Muscle of leg (tissue), 16 donors: ENCODE measurements at places on chromosomes 13 and 19.

DNA sequence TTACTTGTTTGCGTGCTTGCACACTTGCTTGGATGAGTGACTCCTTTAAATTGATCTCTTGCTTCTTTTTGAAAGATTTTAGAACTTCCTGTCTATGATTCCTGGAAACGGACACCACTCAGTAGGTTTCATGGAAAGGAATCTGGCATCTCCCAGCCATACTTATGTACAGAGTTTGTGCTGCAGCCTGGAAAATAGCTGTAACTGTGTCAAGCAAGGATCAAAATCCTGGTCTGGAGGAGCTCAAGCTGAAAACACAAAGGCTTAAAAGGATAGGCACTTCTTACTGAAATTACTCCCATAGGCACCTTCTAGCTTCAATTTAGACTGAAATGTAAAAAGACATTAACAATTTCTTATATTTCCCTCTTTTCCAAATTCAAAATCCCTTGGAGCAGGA is 1.4 kb upstream of the FREM2 start:
- peak; percentile 20 for DNase-seq

GRCh38 chr13:45951724-45952123 is 100.2 kb upstream of the SIAH3 start:
- DNase-seq = no peak

DNA sequence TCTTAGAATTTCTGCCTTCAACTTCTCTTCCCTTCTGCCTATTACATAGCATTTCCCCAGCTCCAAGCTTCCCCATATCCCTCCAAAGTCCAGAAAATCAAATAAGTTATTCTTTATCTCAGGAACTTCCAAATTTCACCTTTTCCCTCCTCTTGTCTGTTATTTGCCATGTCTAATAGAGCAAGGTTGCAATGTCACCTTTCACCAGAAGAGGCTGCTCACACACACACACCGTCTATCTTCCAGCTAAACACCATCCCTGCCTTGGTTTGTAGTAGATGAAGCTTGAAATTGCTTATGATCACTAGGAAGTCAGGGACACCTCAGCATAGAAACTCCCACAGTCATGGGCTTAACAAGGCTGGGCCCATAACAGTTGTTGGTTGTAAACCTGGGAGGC is 48.4 kb downstream of the ZNRF4 start:
- no peak for DNase-seq

DNA sequence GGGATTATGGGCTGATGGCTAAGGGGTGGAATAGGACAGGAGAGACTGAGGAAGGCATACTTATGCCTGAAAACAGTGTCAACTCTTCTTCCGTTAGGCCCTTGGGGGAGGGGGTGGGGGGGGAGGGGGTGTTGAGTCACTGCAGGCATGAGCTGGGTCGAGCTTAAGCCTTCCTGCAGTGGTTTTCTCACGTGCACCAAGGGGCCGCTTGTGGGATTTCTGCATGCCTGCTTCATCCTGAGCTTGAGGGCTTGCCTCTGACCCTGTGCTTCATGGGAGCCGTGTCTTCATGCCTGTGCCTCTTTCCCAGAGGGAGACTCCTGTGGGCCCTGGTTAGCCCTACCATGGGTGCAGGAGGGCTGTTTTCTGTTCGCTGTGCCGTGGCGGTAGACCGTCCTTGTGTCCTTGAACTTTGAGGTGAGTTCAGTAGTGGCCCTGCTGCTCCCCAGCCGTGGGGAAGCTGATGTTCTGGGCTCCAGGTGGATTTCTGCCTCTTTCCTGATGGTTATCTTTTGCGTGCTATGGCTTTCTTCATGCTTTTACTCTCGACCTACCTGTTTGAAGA is 186.1 kb downstream of the PCCA start:
- DNase-seq = no peak

- DNase-seq = no peak
Measured at GRCh38 chr13:34401696-34402095, 540.4 kb upstream of the NBEA start.

- no peak for DNase-seq
Measured at GRCh38 chr13:21595546-21595822, 8.5 kb downstream of the MICU2 start.

- DNase-seq = no peak
Measured at GRCh38 chr19:49067554-49067953, 2.9 kb upstream of the NTF4 start.

GRCh38 chr19:54252243-54252642 is 4.8 kb downstream of the LILRB5 start:
- no peak for DNase-seq

DNA sequence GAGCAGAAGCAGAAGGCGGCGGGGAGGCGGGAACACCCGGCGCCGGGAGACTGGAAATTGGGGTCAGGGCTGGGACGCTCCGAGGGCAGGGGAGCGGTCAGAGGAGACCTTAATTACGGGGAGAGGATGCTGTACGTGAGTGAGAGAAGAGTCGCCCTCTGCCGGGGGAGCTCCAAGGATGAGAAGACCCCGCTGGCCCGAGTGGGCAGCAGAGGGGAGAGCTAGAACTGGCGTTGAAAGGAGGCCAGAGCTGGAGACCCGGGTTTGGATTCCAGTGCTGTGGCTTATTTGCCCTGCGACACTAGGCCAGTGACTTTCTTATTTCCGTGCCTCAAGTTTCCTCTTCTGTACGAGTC is 536 bp downstream of the FAM32A start:
- peak; percentile 58 for DNase-seq

GRCh38 chr19:13629687-13630357 is 123.5 kb upstream of the CACNA1A start:
- DNase-seq = no peak

DNA sequence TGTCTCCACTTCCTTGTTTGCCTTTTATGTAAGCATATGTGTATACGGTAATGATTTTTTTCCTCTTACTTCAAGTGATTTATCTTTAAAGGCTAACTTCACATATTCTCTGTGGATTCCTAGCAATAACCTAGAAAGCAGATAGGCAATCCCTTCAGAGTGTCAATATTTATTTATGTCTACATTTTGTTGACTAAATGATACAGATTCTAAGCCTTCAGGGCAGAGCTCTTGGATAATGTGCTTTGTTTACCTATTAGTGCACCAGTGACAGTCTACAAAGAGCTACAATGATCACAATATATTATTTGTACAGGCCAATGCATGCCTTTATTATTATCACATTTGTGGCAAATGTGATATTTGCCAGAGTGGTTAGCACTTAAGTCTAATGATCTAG is 406.2 kb downstream of the EFNB2 start:
- DNase-seq = no peak

DNA sequence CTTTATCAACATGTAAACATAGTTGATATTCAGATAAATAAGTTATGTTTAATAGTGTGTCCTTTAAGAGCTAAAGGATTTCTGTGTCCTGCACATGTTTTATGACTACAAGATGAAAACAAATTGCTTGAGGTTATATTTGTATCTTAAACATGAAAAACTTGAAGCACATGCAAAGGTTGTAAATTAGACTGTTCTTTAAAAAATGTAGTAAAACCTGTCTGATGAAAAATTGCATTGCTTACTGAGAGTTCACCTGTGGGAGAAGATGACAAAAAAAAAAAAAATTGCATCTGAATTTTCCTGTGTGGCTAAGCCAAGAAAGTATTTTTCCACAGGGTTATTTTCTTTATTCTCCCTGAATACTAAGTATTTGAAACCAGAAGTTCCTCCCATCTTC is 25.7 kb upstream of the LMO7 start:
- no peak for DNase-seq

GRCh38 chr13:23753458-23753857 is 135.7 kb downstream of the MIPEP start:
- peak; percentile 76 for DNase-seq

- no peak for DNase-seq
Measured at GRCh38 chr13:94198681-94199080, 280.8 kb downstream of the DCT start.

- no peak for DNase-seq
Measured at GRCh38 chr13:78602561-78603239, 652 bp downstream of the POU4F1 start.

DNA sequence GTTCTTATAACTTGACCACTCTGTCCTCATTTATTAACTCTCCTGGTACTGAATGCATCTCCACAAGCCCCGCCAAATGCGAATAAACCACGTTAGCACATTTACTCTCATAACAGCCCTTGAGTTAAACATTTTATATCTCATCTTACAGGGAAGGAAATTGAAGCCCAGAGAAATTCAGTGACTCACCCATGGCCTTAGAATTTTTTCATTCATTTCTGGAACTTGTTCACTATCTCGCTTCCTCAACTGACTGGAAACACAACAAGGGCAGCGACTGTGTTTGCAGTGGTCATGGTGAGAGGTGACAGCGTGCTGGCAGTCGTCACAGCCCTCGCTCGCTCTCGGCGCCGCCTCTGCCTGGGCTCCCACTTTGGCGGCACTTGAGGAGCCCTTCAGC is 39.5 kb downstream of the SERP2 start:
- no peak for DNase-seq

GRCh38 chr13:24671386-24672113 is 8.7 kb upstream of the ATP12A start:
- peak; percentile 84 for DNase-seq

DNA sequence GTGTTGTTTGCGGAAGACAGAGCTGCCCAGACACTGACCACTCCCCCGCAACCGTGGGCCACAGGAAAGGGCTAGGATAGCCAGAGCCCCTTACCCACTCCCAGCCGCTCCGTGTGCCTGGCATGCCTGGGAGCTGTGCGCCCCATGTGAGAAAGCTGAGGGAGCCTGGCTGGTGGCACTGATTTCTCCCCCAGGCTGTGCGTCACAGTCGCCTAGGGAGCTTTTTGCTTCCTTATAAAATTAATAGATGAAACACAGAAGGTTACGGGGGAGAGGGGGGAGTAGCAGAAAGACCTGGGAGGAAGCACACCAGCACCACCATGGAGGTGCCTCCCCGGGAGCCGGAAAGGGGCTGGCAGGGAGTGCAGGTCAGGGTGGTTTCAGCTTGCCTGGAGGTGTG is 24.7 kb downstream of the DPF1 start:
- no peak for DNase-seq

GRCh38 chr13:36074659-36075058 is 56.5 kb downstream of the DCLK1 start:
- DNase-seq = peak; percentile 97

DNA sequence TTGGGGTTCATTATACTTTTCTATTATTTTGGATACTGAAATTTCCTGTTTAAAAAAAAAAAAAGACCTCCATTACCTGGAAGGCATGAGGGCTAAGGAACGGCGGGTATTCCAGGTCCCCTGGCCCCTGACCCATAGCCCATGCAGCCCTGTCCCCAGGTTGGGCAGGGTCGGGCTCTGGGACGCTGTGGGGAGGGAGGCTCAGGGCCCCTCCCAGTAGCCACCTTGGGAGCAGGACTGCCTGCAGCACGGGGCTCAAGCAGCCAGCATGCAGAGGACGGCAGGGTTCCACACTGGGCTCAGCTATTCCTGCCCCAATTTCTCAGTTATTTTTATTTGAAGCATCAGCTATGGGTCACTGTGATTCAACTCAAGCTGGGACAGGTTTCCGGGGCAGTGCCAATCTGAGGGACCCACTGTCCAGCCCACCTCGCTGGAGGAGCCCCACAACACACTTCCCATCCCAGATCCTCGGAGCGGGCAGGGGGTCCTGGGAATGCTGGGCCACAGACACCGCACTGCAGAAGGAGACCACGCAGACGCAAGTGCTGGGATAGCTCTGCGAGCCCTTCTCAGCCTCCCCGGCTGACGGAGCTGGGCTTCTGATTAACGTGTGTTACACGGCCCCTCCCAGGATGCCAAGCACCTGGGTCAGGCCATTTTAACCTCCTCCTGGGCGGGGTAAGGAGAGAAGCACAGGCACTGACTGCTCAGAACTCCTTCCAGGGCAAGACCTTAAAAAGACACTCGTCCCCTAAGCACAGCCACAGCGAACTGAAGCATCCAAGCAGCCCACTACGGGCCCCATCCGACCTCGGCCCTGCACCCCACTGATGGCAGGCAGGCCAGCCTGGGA is 60.1 kb downstream of the PEPD start:
- DNase-seq = no peak

GRCh38 chr19:12797141-12797587 is 4.4 kb downstream of the PRDX2 start:
- DNase-seq = no peak

DNA sequence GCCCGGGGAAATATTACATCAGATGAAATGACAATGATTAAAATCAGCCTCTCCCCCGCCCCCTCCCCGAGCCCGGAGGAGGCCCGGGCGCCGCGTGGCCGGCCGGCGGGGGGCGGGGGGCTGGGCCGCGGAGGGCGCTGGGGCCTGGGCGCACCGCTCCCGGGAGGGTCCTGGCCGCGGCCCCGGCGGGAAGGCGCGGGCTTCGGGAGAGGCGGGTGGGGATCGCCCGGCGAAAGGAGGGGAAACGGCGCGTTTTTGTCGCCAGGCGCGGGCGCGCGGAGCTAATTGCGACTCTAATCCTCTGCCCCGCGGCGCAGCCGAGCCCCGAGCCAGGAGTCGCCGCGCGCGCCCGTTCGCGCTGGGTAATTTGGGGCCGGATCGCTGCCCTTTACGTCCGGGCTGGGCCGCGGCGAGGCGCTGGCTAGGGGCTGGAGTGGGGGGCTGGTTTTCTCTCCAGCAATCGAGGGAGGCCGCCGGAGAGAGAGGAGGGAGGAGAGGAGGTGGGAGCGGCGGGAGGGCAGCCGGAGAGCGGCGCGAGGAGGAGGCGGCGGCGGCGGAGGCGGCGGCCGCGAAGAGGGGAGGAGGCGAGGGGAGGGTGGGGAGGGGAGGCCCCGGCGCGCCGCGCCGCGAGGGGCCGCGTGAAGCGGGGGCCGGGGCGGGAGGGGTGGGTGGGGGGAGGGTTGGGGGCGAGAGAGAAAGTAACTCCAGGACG is at the start of gene KCTD15:
KCTD15 (plus strand) TSS at position 707 of the 712 bp plus-strand sequence. CDS start 3,585 bp downstream, outside the sequence.
- peak; percentile 77 for DNase-seq

DNA sequence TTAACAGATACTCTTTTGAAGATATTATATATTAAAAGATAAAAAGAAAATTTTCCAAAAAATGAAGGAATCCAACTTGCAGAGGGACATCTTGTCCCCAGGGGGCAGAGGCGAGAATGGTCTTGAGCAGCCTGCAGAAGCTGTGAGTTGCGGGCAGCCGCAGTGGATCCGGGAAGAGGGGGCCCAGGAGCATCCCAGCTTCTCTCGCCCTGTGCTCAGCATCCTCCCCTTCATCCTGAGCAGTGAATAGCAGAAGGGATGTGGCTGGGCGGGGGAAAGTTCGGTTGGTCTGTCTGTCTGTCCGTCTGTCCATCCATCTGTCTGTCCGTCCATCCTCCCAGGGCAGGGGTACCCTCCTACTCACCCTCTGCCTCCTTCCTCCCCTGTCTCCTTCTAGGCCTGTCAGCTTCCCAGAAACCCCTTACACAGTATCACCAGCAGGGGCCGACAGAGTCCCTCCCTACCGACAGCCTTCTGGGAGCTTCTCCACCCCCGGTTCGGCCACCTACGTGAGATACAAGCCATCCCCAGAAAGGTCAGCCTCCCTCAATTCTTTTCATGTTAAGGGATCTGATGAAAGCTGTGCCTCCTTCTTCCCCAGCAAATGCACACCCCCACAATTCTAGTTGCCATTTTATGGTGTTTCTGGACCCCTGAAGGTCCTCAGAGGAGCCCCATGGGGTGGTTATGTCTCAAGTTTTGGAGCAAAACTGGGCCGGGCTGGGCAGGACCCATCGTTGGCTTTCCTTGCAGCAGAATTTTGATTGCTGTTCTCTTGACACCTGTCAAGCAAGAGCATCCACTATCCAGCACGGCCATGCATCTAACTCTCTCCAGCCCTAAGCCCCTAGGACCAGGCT is 81.6 kb downstream of the DPF1 start:
- DNase-seq = peak; percentile 71
